ENCODE measurements at places on chromosomes 13 and 19.

GRCh38 chr13:36979361-36980050 lies 19.6 kb downstream of the ALG5 start:
- no peak for DNase-seq

DNA sequence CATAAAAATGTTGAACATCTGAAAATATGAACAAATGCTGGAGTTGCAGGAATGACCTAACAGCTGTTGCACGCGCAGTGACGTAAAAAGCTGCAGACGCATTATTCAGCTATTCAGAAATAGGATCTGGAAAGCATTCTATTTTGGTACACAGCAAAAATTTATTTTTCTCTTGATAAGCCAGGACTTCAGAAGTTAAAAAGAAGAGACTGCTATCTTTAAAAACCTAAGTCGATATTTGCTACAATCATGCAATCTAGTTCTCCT lies 36.9 kb upstream of the STARD13 start:
- DNase-seq: no peak

DNA sequence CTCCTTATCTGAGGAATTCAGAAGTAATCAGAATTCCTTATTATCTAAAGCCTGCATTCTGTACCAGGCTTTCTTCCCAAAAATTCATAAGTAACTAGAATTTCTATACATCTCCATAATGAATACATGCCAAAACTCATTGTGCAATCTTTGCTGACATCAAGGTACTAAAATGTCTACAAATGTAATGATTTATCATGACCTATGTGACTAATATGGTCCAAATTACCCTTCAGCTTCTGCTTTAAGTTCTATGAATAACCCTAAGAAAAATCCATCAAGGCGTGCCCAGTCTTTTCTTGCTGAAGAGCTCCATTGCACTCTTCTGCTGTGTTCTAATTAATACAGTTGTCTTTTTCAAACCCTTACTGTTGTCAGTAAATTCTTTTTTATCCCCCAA lies 58.5 kb upstream of the SLITRK1 start:
- no peak for DNase-seq

DNA sequence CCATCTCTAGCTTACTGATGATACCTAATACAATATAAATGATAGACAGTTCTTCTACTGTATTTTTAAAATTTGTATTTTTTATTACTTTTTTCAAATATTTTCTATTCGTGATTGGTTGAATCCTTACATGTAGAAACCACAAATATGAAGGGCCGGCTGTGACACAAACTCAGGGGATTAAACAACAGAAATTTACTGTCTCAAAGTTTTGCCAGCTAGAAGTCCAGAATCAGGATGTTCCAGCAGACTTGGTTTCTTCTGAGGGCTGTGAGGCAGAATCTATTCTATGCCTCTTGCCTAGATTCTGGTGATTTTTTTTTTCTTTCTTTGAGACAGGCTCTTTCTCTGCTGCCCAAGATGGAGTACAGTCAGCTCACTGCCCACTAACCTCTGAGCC lies 13.8 kb downstream of the FPR1 start:
- DNase-seq: no peak

GRCh38 chr13:110216006-110216397 lies 91.0 kb downstream of the COL4A1 start:
- no peak for DNase-seq

DNA sequence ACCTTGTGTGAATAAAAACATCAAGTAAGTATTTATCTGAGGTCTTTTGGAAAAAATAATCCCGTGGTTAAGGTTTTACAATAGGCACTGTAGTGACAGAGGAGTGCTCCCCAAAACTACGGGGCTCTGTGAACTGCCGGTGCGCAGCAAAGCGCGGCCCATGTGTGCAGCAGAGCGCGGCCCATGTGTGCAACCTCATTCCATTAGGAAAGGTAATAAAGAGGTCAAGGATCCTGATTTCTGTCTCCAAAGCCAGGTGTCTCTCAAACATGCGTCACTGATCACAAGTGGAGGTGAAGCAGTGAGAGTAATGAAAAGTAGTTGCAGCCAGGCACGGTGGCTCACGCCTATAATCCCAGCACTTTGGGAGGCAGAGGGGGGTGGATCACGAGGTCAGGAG lies 58.7 kb downstream of the MRPL57 start:
- DNase-seq: no peak

- no peak for DNase-seq
Observed at GRCh38 chr13:69109891-69110525, 997.6 kb upstream of the ATXN8OS start.

- no peak for DNase-seq
Observed at GRCh38 chr13:102608974-102609373, 12.2 kb downstream of the TPP2 start.

- DNase-seq: no peak
Observed at GRCh38 chr13:43805071-43805468, 18.3 kb upstream of the ENOX1 start.

- DNase-seq: no peak
Observed at GRCh38 chr13:39740761-39741160, 85.3 kb downstream of the COG6 start.

DNA sequence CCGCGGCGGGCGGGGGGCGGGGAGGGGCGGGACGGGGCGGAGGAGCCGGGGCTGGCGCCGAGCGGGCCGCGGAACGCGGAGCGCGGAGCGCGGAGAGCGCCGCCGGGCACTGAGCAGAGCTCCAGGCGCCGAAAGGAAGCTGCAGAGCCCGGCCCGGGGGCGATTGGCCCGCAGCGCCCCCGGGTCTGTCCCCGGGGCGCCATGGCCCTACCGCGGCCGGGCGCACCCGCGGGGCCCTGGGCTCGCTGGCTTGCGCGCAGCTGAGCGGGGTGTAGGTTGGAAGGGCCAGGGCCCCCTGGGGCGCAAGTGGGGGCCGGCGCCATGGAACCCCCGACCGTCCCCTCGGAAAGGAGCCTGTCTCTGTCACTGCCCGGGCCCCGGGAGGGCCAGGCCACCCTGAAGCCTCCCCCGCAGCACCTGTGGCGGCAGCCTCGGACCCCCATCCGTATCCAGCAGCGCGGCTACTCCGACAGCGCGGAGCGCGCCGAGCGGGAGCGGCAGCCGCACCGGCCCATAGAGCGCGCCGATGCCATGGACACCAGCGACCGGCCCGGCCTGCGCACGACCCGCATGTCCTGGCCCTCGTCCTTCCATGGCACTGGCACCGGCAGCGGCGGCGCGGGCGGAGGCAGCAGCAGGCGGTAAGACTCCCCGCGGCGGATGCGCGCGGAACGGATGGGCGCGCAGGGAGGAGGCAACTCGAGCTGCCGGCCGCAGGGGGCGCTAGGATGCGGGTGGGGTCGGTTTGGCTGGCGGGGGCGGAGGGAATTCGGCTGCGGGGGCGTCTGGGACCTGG lies at the start of gene PDE4A:
Gene PDE4A (plus strand): TSS at position 95 of the 796 bp plus-strand sequence. CDS start 227 bp downstream, at position 322.
- no peak for DNase-seq

DNA sequence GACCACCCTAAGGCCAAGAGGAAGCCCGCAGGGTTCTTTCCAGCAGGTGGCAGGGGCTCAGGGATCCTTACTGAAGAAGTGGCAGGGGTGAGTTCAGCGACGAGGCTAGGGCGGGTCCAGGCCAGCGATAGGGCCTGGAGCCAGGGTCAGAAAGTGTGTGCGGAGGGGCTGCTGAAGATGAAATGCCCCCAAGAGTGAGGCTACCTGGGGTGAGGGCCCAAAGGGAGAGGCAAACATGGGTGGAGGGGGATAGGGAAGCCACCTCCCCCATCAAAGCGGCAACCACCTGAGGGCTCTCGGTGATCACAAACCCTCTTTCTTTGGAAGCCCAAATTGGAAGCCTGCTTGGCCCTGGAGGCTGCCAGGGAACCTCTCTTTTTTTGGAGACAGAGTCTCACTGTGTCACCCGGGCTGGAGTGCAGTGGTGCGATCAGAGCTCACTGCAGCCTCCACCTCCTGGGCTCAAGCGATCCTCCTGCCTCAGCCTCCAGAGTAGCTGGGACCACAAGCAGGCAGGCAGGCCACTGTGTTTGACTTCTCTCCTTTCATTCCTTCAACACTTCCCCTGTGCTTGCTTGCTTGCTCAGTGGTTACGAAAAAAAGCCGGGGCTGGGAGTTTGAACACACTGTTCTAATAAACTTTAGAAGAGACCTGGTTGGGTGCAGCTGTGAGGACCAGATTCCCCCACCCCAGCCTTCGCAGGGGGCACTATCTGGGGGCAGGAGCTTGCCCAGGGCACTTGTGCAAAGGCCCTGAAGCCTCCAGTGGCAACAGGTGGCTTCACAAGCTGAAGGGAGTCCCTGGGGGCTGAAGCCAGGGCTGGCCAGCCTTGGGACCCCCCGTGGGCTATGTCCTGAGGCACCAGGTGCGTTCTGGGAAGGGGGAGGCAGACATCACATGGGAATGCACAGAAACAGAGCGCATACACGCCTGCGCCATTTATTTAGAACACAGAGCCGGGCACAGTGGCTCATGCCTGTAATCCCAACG lies 1.4 kb upstream of the ATP8B3 start:
- DNase-seq: no peak

DNA sequence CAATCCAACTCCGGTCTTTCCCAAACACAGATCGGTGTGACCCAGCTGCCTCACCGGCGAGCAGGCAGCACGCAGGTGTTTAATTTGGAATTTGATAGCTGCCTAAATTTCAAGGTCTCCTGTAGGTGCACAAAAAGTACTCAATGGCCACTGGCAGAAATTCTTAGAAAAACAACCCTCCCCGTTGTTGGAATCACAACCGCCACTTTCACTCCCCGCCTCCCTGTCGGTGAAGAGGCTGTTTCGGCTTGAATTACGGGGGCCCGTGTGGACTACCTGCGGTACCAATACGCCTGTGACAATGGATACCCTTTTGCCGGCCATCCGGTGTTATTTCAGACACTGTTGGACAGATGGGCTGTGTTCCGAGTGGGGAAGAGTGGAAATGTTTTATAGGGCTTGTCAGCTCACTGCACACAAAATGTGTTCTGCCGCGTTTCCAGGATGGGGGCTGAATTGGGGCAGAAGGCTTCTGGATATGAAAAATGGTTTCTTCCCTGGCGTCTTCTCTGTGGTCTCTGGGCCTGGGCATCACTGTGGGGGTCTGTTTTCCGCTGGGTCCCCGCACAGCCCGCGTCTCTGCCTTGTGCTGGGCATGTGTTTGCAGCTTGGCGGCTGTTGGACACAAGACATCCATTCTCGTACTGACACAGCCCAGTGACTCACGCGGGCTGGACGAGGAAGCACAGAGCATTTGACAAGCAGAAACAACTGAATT lies 45.4 kb downstream of the ZIC5 start:
- no peak for DNase-seq

- DNase-seq: no peak
Observed at GRCh38 chr19:8504919-8505318, 2.5 kb upstream of the PRAM1 start.

GRCh38 chr13:92833071-92833470 lies 393.5 kb upstream of the GPC6 start:
- DNase-seq: no peak

DNA sequence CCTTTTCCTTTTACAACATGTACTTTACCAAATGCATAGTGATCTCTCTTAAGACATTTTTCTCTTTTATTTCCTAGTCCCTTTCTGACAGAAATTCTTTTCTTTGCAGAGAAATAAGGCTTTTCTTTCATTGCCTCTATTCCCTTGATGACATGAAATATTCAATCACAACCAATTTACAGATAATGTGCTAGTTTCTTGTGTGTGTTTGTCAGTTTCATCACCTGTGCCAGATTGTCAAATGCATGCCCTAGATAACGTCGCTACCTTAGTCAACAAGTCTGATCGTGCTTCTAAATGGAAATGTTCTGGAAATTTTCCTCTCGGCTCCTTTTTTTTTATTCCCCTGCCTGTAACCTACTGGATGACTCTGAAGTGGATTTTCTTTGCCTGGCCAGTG lies 478.1 kb downstream of the KLF5 start:
- no peak for DNase-seq

GRCh38 chr13:25295228-25295627 lies 6.2 kb upstream of the NUP58 start:
- no peak for DNase-seq

- DNase-seq: no peak
Observed at GRCh38 chr13:102376318-102376717, 25.5 kb downstream of the FGF14 start.

DNA sequence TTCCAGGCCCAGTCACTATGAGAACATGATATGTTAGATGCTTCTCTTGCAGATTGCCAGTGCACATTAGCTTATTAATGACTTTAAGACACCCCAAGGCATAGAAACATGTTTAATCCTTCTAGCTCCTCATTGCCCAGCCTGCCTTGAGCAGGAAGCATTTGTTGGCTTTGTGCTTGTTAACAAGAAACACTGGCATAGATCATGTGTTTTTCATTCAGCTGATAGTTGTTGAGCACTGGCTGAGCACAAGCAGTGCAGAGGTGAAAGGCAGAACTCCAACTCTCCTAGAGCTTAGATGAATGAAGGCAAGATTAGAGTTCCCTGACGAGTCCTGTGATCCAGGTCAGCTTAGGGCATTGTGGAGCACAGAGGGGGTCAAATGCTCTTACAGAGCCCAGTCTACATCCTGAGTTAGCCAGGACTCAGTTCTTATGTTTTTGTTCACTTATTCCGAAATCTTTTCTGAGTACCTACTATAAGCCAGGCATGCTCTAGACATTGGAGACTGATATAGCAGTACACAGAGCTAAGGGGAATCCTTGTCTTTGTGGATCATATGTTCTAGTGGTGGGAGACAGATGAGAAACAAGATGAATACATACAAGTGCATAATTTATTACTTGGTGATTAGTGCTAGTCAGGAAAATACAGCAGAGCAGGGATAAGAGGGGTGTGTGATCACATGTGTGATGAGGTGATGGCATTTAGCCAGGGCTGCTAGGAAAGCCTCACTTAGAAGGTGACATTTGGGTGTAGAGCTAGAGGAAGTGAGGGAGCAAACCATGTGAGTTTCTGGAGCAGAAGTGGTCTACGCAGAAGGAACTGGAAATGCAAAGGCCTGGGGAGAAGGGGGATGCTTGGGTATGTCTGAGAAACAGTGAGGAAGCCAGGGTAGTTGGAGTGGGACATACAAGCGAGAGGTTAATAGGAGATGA lies 101.2 kb downstream of the WASF3 start:
- DNase-seq: no peak

GRCh38 chr13:111908361-111908760 lies 158.6 kb upstream of the SOX1 start:
- DNase-seq: no peak
